ENCODE measurements at places on chromosomes 3 and 15.

DNA sequence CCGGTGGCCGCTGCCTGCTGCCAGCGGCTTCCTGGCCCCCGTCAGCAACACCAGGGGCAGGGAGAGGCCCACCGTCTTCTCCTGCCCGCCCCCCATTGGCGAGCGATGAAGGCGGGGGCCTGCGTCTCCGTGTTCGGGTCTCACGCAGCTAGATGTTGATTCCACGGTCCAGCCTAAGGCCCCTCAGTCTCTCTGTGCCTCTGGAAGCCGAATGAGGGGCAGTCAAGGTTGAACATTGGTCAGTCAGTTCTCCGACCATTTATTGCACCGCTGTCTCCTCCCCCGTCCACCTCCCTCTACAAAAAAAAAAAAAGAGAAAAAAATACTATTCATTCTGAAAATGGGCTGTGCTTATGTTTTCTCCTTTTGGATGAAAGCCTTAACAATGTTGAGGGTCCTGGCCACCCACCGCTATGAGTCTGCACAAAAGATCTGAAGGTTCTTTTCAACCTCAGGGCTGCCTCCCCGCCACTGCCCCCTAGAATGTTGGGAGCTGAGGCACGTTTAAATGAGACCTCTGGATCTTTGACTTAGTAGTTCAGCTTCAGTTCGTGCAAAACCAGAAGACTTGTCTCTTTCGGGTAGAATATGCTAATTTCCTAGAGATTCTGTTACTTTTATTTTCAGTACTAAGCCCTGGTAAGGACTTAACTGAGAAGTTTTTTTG lies 736 bp downstream of the IREB2 start:
- peak; percentile 68 for DNase-seq

GRCh38 chr15:95577927-95578326 lies 752.6 kb upstream of the NR2F2 start:
- DNase-seq: no peak

DNA sequence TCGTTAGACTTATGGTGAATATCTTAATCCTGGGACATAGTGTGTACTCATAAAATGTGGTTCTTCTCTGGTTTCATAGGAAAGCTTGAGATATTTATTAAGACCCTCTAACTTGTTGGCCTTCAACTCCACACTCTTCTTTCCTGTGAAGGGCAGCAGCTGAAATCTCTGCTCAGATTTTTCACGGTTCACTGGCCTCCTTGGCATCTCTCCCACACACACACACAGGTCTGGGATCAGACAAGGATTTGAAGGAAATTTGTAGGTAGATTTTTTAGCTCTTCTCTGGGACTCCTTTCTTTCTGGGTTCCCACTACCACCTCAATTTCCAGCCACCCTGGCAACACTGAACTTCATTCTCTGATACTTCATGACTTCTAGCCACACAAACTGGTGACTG lies 70.2 kb downstream of the MYRIP start:
- DNase-seq: no peak

DNA sequence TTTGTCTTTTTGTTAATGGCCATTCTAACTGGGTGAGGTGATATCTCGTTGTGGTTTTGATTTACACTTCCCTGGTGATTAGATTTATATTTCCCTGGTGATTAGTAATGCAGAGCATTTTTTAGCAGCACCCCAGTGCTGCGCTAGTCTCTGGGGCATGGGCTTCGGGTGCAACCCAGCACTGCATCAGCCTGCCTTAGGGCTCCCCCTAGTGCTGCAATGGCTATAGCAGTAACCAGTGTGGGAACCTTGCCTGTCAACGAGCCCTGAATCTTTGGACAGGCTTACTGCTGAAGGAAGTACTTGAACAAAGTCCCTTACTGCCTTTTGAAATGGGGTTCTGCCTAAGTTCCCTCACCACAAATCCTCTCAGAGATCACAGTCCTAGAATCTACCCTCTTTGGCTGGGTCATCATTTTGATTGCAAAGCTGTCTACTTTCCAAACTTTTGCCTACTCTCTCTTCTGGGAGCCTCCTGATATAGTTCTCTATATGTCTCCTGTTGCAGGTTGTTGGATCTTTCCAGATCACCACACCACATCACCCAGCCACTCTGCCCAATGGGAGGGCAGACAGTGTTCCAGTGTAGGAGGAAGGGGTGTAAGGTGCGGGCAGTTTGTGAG lies 79.2 kb upstream of the CCNL1 start:
- DNase-seq: peak; percentile 94

GRCh38 chr3:73727117-73727821 lies 102.5 kb upstream of the PDZRN3 start:
- DNase-seq: peak; percentile 78

Measured in endodermal cell (in vitro differentiated cells).